ENCODE measurements at places on chromosomes 11 and 22.

DNA sequence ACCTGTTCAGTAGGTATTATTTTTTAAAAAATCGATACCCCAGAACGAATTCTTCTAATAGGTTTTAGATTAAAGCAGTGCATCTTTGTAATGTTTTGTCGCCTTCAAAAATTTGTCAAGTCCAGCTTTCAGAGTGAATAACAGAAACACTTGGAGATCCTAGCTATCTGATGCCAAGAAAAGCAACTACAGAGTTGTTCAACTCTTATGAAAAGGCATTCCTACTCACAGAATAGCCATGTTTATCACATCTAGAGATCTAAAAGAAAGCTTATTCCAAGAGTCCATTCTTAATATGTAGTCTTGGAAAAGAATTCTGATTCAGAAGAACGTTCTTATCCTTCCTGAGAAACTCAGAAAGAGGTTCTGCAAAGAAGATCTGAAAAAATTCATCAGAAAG, 268.5 kb downstream of the TTC28 start:
- DNase-seq, result no peak

GRCh38 chr22:29524442-29525191, 28.9 kb downstream of the THOC5 start:
- DNase-seq, result no peak

DNA sequence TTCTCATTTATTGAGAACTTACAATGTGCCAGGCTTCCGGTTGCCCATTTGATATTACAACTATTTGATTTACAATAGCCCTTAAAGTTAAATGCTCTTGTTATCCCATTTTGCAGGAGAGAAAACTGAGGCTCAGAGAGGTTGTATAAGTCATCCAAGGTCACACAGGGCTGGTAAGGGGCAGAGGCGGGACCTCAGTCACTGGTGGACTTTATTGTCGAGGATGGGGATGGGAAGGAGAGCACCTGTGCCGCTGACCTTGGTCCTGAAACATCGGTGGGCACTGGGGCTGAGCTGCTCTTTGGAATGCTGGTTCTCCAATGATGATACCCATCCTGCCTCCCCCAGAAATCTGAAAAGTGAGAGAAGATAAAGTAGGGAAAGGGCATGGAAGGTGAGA, 265.4 kb downstream of the MIAT start:
- no peak for DNase-seq

DNA sequence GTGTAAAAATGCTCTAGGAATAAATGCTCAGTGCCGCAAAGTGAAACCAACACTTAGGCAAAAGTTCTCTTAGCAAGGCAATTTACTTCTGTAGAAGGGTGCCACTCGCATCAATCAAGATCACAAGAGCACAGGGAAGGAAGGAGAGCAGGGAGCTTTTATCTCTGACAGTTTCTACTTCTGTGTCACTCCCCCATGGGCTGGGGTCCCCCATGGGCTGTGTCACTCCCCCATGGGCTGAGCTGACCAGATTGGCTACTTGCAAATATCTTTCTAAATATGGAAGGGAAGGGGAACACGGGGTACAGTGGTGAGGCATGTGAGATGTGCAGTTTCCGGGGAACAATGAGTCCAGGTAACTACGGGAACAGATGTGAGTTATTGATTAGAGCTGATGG, 397 bp downstream of the OR52N2 start:
- DNase-seq, result no peak

DNA sequence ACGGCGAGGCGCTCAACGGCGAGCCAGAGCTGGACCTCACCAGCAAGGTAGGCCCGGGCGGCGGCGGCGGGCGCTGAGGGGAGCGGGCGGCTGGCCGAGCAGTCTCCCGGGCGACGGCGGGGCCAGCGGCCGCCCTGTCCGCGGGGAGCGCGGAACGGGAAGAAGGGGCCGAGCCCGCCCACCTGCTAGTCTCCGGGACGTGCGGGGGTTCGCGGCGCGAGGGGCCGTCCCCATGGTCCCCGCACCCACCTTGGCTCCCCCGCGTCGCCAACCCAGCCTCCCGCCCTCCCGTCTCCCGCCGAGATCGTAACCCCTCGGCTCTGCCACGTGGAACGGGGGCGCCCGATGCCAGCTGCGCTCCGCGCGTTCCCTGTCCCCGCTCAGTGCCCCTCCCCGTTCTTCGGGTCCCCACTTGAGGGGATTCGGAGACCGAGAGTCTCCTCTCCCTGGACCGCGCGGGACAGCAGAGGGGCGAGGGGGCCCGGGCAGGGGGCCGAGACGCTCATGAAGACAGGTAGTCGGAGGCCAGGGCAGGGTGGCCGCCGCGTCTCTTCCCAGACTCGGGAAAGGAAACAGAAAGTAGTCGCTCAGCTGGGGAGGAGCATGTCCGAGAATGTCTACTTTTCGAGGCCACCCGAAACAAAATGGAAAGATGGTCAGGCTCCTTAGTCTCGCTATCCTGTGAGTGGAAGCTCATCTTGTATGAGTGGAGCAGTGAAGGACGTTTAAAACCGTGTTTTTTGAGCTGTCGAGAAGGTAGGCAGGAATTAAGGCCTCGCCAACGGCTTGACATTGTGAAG, 557 bp downstream of the GTPBP1 start:
- DNase-seq, result no peak

DNA sequence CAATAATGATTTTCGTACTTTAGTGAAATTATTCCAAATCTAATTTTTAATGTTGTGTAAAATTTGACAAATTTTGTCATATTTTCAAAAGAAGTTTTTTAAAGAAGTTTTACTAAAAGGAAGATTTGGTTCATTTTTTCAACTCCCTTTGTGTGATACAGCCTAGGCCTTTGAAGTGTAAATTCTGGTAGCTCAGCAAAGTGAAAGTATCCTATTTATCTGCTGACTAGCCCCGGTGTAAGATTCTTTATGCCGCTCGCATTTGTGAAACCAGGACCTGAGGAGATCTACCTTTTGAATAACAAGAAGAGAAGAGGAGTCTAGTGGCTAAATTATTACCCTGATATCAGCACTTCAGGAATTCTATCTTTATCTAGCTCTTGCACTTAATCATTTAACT, 177.4 kb downstream of the JRKL start:
- no peak for DNase-seq

DNA sequence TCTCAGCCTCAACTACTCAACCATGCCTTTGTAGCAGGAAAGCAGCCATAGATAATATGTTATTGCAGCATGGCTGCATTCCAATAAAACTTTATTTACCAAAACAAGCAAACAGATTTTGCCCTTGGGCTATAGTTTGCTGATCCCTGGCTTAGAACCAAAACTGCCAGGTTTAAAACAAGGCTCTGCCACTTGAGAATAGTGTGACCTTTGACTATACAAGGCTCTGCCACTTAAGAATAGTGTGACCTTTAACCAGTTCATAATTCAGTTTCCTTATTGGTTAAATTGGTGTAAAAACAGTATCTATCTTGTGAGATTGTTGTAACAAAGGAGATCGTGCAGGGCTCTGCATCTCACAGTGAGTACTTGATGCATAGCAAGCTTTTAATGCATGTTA, 217.3 kb upstream of the MTNR1B start:
- DNase-seq, result no peak

DNA sequence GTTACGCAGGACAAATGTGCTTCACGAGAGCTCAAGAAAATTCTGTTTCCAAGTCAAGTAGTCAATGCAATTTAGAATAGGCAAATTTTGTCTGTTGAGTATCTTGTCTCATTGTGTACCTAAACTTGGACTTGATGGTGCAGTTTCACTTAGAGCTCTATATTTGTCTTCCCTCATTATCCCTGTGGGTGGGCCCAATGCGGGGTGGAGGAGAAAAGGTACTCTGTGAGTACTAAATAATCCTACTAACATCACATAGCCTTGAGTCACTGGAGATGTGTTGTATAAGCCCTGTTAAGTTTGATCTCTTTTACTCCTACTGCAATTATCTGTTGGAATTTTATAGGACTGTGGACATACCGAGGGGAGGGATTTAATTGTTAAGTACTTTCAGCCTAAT, 331.2 kb downstream of the METTL15 start:
- DNase-seq, result no peak

GRCh38 chr11:117872420-117872961, 4.0 kb downstream of the FXYD6 start:
- no peak for DNase-seq

- no peak for DNase-seq
Measured at GRCh38 chr11:9210922-9211320, 54.2 kb downstream of the DENND5A start.

DNA sequence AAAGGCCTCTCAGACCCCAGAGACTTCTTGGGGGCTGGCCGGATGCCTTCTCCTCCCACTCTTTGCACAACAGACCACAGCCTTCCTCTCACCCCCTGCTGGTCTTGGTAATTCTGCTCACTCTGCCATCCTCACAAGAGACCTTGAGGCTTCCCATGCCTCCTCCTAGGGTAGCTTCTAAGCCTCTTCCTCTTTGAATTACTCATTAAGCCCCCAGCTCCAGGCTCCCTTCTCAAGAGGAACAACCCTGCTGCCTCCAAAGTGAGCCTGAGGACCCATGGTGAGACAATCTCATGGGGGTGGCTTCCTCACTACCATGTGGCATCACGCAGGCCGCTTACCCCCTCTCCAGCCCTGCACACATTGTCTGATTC, 184.6 kb upstream of the SYT13 start:
- DNase-seq, result no peak
